Stimulated activated CD4-positive, alpha-beta T cell treated with anti-CD3 and anti-CD28 coated beads, Interleukin-4, amount 100 ng/mL, for 24 hours (primary cell): ENCODE measurements at places on chromosomes 11 and 22.

DNA sequence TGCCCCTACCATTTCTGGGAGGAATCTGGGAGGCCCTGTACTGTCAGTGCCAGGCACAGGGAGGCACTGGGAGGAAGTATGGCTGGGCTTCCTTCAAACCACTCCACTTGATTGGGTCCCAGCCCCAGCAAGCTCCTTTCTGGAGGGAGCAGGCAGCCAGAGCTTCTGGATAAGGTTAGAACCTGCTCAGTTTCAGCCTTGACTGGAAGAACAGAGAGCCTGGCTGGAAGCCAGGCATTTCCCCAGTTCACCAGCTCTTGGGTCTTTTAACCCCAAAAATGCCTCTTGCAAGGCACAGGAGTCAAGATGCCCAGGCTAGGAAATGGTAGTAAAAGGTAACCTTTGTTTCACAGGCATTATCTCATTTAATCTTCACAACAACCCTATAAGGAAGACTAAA is 9.0 kb upstream of the KCTD14 start:
- DNase-seq: no peak

- DNase-seq: no peak
Observed at GRCh38 chr11:78256962-78257361, 68.2 kb downstream of the USP35 start.

DNA sequence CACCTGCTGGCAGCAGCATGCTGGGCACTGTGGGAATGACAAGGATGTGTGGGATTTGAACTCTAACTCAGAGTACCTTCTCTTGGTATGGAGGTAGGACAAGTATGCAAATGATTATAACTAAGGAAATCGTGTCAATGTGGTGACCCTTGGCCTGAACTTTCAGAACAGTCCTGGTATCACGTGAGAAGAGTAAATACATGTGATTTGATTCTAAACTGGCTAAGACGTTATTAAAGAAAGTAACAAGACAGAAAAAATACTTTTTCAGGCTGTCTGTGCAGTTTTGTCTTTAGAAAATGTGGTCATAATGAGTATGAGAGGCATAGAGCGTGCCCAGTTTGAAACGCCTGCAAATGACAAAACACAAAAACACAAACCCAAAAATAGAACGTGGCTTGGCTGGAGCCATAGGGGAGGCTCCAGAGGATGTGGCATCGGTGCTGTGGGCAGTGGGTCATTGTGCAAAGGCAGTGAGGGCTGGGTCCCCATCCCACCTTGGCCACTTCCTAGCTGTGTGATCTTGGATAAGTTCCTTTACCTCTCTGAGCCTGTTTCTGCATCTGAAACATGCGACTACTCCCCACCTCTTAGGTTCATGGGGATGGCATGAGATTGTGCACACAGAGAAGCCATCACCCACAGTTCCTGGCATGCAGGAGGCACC is 18.4 kb upstream of the IL2RB start:
- no peak for DNase-seq

- no peak for DNase-seq
Observed at GRCh38 chr22:23063539-23064380, 6.6 kb upstream of the GNAZ start.

- DNase-seq: no peak
Observed at GRCh38 chr11:78586452-78587046, 11.9 kb upstream of the NARS2 start.

DNA sequence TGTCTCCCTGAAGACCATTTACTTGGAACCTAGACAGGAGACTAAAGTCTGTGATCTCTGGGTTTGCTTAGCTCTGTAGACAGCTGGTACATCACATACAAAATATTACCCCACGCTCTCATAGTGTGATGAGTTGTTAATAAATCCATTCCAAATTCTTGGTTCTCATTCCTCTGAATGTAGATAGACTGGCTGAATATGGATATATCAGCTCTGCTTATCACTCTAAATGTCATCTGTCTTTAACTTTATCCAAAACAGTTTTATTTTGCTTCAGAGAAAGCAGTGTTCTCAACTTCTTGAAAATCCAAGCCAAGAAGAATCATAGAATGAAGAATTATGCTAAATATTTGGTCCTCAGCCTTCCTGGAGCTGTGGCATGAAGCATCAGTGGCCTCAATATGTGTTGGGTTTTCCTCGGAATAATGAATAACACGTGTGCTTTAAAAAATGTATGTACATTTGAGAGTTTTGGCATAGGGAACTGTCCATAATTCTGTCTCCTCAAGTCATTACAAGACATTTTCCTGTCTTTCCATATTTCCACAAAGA is 10.5 kb upstream of the LDLRAD3 start:
- DNase-seq: no peak

DNA sequence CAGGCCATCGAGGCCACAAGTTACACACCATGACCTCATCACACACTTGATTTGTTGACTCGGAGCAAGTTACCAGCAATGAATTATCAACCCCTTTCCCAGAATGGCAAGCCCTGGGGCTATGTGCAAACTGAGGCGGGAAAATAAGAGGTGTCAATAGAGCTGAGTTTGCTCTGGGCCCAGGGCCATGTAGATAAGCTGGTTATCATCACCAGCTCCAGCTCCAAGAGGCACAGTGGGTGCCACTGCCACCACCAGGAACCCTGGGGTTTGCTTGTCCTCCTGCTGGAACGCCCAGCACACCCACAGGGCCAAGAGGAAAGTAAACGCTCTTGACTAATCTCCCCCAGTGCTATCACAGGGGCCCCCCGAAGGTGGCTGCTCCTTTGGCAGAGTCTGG is 13.0 kb upstream of the VPS37C start:
- no peak for DNase-seq

DNA sequence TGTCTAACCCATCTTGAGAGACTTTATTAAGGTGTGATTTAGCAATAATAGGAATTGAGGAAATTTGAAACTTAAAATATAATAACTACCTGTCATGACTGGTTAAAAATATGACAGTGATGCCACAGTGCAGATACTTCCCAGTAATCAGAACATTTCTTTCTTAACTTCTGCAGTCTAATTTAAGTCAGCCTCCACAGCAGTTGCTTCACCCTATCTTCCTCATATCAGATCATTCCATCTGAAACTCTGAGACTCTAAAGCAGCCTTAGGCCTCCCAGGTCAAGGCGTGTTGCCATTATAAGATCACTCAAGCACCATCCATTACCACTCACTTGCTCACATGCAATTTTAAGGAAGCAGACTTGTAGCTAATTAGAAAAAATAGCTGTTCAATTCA is 302.2 kb downstream of the AASDHPPT start:
- DNase-seq: no peak

DNA sequence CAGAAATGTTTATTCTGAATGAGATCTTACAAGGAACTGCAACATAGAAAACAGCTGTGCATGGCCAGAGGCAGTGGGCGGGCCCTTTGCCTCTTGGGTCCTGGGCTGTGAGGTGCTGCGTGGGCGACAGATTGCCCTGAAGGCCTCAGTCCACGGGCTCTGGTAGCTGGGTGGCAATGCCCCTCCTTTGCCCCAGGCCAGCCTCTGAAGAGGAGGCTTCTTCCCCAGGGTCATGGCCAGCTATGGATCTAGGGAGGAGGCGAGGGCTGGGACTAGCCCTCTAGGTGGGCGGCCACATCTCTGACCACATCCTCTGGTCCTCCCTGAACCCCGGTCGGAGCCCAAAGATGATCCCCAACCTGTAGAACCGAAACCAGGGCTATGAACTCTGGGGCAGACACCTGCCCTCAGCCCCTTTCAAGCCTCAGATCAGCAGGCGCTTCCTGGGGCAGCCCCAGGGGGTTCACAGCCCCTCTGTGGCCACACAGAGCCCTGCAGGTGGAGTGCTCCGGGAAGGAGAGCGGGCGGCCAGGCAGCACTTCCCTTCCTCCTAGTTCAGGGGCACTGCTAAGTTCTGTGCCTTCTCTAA is 6.6 kb upstream of the CDC42BPG start:
- DNase-seq: peak; percentile 56

DNA sequence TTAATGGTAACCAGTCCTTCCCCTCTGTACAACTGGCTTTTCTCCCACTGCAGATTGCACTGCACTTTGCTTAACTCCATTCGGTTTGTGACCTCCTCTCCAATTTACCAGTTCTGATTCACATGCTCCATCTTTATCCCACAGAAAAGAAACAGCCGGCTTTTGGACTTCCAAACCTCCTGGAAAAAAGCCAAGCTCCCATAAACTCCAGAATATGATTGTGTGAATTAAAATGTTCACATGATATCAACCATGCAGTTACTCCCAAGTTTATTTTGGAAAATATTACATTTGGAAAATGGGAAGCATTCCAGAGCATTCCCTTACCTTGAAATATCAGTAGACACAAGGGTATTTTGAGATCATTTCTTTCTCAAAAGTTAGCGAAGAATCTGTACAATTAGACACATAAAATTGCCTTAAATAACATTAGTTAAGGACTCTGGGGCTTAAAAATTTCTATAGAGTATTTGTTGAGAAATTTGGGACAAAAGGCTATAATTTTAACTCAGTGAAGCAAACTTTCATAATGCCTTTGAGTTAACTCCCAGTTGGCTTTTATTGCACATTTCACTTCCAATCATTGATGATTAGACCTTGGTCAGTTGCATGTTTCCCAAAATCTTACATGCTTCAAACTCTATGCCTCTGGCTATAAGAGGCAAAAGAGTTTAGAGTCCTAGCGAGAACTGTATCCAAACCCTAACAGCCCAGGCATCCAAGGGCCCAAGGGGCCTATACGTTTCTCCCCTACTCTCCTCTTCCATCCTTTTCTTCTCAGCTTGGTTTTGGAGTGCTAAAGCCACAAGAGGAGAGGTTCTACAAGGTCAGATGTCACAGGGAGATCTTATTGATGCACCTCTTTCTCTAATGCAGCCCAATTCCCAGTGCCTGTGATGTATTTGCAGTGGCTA is 23.6 kb upstream of the TMEM135 start:
- DNase-seq: no peak

GRCh38 chr11:130464291-130464812 is 15.9 kb downstream of the ADAMTS15 start:
- no peak for DNase-seq

DNA sequence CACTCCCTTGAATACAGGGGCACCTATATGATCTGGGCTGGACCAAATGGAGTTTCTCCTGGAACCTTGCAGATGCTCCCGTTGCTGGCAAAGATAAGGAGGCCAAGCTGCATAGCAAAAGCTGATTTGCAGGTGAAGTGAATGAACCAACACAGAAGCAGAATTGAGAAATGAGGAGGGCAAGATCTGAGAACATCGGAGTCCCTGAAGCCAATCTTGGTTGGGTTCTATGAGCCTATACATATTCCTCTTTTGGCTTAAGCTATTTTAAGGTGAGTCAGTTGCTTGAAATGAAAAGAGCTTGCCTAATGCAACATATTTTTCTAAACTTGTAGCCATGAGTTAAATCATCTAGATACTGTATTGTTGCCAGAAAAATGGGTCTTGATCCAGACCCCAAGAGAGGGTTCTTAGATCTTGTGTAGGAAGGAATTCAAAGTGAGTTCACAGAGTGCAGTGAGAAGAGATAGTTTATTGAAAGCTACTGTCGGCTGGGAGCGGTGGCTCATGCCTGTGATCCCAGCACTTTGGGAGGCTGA is 23.5 kb downstream of the WEE1 start:
- no peak for DNase-seq

- no peak for DNase-seq
Observed at GRCh38 chr22:47318041-47318737, 555.7 kb downstream of the TBC1D22A start.

DNA sequence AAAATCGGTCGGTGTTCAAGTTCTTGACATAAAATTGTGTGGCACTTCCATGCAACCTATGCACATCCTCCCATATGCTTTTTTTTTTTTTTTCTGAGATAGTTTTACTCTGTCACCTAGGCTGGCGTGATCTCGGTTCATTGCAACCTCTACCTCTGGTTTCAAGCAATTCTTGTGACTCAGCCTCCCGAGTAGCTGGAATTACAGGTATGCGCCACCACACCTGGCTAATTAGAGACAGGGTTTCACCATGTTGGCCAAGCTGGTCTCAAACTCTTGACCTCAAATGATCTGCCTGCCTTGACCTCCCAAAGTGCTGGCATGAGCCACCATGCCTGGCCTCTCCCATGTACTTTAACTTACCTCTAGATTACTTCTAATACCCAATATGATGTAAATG is 15.0 kb downstream of the GLB1L3 start:
- DNase-seq: no peak

GRCh38 chr22:17785185-17786184 is 11.2 kb upstream of the BID start:
- DNase-seq: peak; percentile 78

GRCh38 chr22:35600476-35600875 is 16.7 kb downstream of the MB start:
- DNase-seq: no peak

GRCh38 chr11:66559866-66560676 is 8.3 kb downstream of the CTSF start:
- no peak for DNase-seq

- DNase-seq: peak; percentile 2
Observed at GRCh38 chr11:50412832-50413231, 380.2 kb downstream of the OR4C45 start.

DNA sequence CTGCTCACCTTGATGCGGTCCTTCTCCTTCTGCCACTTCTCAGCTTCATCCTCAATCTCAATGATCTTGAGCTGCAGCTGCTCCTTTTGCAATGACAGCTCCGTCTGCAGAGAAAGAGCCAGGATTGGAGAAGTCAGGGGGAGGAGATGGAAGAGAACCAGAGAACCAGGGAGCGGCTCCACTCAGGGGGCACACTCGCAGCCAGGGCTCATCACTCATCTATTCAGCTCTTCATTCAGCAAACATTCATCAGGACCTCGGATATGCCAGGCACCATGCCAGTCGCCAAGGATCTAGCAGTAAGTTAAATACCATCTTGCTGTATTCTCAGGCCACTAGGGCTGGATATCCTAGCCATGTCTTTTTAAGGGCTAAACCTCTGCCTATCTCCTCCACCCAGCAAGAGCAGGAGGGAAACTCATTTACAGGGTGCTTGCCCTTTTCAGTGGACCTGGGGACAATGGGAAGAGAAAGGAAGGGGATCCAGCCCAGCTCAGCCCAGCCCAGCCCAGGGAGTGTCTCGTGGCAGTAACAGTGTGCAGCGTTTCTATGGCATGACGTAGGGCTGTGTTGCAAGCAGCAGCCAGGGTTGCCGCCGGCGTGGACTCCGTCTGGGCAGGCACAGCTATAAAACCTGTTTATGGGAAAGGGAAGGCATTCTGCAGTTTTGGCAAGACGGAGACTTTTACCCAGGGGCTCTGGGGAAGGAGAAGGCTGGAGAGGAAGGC is 9.4 kb downstream of the TRIM29 start:
- DNase-seq: no peak

DNA sequence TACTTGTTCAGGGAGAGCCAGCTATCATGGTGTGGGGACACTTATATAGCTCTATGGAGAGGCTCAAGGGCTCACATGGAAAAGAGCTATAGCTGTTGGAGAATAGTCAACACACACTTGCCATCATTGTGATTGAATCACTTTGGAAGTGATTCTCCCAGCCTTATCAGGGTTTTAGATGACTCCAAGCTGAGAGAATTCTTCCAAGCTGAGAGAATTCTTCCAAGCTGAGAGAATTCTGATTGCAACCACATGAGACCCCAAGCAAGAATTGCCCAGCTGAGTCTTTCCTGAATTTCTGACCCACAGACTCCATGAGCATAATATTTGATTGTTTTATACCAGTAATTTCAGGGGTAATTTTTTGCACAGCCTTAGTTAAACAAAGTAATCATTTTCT is 1318.3 kb upstream of the RAG2 start:
- DNase-seq: no peak
